ENCODE measurements at places on chromosomes 13 and 19.

DNA sequence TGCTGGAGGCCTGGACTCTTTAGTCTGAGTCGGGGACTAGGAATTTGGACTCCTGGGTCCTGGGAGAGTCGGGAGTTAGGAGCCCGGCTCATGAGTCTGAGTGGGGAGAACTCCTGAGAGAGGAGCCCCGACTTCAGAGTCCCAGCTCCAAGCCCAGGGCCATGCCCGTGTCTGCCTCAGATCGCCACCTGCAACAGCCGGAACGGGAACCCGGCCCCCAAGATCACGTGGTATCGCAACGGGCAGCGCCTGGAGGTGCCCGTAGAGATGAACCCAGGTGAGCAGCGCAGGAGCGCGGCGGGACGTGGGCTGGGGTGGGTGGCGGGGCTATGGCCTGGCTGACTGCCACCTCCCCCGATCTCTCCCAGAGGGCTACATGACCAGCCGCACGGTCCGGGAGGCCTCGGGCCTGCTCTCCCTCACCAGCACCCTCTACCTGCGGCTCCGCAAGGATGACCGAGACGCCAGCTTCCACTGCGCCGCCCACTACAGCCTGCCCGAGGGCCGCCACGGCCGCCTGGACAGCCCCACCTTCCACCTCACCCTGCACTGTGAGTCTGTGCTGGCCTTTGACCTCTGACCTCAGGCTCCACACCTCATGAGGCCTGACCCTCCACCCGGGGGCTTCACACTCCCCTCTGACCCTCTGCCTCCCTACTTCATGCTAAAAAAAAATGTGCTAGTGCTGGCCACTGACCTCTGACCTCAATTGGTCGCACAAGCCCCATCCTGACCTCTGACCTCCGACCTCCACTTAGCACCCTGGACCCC is 4.4 kb downstream of the BCAM start:
- DNase-seq = no peak

GRCh38 chr19:30222992-30223865 is 149.0 kb upstream of the ZNF536 start:
- no peak for DNase-seq

DNA sequence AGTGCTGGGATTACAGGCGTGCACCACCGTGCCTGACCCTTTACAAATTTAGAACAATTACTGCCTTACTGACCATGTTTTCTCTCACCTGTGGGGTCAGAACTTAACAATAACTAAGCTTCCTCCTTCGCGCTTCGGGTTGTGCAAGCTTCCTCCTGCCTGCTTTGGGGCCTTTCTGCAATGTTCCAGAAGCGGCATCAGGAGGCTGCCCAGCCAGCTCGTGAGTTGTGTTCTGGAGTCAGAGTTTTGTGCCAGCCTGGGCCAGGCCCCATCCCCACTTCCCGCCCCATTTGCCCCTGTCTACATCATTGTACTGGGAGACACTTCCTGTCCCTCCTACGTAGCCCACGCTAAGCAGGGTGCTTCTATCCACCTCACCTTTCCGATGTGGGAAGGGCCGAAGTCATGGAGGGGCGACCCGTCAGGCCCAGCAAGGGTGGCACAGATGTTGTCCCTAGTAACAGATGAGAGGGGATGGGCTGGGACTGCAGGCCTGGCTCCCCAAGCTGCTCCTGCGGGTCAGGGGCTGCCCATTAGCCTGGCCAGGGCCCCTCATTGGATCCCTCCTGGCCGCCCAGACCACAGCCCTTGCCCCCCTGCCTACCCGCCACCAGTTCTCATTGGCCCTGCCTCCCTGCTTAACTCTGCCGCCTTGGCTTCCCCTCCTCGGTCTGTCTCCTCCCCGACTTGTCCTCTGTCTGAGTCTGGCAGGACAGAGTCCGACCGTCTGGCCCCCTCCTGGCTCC is 13.4 kb downstream of the UHRF1 start:
- DNase-seq = no peak

GRCh38 chr13:40058757-40059236 is 403.3 kb downstream of the COG6 start:
- DNase-seq = no peak

DNA sequence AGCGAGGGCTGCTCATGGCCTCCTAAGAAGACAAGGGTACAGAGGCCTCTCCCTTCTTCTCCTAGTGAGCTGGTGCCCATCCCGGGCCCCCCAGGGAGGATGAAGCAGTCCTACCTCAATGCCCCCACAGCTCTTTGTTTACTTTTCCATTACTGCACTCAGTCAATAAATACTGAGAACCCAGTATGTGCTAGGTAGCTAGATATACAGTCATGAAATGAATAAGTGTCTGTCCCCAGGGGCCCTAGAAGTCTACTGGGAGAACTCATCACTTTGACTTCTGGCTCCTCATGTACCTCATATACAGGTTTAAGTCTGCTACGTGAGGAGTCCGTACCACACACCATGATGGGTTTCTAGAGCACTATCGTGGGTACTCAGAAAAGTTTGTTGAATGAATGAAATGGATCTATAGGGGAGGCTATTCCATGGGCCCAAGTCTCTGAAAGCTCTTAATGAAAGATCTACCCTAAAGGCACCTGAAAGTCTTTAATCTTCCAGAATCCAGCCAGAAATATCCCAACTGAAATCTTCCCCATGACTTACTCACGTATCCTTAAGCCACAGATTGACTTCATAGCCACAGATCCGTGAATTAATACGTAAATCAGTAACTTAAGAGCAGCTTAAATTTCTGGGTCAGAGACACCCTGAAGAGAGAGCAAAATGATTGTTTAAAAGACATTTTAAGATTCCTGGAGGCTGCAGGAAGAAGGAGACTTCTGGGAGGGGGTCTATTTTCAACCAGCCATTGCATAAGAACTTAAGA is 51.6 kb upstream of the POMP start:
- DNase-seq = no peak

- no peak for DNase-seq
Observed at GRCh38 chr19:29255006-29255405, 42.1 kb upstream of the UQCRFS1 start.

GRCh38 chr13:112842343-112842856 is 126.6 kb upstream of the MCF2L start:
- no peak for DNase-seq

- DNase-seq = no peak
Observed at GRCh38 chr19:51007488-51007887, 6.1 kb upstream of the KLK8 start.

DNA sequence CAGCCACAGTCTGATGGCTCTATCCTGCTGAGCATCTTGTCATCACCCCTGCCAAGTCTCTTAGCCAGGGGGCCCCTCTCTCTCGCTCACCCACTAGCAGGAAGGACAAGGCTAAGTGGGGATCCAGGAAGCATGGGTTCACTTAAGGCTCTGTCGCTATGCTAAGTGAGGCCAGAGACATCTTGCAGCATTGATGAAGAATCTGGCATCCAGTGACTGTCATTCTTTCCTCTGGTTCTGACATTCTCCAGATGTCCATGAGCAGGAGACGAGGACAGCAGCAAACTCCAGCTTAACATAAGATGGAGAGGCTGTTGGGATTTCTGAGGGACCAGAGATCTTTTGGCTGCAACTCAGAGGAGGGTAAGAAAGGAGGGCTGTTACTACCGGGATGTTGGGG is 230.2 kb downstream of the TSHZ3 start:
- no peak for DNase-seq

DNA sequence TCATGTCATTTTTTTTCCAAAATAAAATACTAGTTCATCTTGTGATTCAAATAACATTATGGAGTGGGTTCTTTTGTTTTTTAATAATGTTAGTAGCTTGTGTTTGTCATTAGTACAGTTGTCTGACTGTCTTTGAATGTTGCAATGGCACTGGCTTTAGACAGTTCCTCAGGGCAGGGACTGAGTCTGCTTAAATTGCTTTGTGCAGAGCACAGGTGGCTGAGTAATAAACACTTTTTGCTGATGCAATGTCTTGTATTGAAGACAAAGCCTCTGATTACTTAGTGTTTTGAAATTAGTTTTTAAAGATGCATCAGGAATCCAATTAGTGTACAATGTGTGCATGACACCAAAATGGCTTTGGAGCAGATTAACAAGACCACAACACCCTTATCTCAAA is 88.7 kb upstream of the PCDH9 start:
- no peak for DNase-seq

- no peak for DNase-seq
Observed at GRCh38 chr13:46553521-46553885, 533 bp downstream of the LRCH1 start.

DNA sequence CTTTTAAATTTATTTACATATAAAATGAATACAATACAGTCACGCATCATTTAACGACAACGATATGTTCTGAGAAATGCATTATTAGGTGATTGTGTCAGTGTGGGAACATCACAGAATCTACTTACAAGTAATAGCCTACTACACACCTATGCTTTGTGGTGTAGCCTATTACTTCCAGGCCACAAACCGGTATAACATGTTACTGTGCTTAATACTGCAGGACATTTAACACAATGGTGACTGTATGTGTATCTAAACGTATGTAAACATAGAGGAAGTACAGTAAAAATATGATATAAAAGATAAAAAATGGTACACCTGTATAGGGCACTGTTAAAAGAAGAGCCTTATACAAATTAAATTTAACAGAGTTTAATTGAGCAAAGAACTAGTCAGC is 62.4 kb upstream of the KLHL1 start:
- DNase-seq = no peak

GRCh38 chr13:33076001-33076992 is 60.1 kb downstream of the KL start:
- DNase-seq = no peak

DNA sequence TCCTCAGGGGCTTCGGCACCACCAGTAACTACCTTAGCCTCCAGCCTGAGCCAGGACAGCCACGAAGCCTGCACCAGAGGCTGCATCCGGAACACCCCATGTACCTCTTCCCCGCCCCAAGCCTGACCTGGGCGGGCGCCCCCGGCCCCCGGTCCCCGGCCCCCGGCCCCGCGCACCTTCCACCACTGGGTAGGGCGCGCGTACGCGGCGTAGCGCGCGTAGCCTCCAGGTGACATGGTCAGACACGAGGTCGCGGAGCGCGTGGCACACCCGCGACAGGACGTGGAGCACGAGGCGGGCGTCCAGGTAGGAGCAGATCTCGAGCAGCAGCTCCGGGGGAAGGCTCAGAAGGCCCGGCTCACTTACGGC is 450 bp downstream of the FBXW9 start:
- DNase-seq = no peak

- no peak for DNase-seq
Observed at GRCh38 chr13:76828316-76828741, 57.9 kb downstream of the KCTD12 start.

DNA sequence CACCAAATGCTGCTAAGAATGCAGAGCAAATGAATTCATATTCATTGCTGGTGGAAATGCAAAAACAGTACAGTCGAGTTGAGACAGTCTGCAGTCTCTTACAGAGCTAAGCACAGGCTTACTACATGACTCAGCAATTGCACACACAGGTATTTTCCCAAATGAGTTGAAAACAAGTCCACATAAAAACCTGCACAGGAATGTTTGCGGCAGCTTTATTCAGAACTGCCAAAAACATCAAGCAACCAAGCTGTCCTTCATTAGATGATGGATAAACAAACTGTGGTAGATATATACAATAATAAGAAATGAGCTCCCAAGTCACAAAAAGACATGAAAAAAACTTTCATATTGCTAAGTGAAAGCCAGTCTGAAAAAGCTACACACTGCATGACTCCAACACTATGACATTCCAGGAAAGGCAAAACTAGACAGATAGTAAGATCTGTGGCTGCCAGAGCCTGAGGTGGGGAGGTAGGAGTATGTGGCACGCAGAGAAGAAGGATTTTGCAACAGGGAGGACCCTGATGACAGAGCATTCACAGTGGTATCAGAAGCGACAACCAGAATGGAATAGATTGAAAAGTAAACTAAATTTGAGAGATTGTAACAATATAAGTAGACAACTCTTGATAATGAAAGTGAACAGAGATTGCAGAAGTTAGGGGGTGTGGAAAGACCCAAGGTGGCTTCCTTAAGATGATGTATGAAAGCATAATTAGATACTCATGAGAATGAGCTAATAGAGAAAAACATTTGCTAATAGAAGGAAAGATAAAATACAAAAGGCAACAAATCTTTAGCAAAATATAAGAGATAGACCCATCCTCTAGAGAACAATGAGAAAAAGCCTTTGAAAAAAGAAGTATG is 52.7 kb downstream of the TSC22D1 start:
- peak; percentile 32 for DNase-seq

GRCh38 chr19:11377237-11377636 is 2.8 kb downstream of the SWSAP1 start:
- DNase-seq = peak; percentile 76

GRCh38 chr19:13960863-13961784 is 8.8 kb downstream of the DCAF15 start:
- DNase-seq = no peak

DNA sequence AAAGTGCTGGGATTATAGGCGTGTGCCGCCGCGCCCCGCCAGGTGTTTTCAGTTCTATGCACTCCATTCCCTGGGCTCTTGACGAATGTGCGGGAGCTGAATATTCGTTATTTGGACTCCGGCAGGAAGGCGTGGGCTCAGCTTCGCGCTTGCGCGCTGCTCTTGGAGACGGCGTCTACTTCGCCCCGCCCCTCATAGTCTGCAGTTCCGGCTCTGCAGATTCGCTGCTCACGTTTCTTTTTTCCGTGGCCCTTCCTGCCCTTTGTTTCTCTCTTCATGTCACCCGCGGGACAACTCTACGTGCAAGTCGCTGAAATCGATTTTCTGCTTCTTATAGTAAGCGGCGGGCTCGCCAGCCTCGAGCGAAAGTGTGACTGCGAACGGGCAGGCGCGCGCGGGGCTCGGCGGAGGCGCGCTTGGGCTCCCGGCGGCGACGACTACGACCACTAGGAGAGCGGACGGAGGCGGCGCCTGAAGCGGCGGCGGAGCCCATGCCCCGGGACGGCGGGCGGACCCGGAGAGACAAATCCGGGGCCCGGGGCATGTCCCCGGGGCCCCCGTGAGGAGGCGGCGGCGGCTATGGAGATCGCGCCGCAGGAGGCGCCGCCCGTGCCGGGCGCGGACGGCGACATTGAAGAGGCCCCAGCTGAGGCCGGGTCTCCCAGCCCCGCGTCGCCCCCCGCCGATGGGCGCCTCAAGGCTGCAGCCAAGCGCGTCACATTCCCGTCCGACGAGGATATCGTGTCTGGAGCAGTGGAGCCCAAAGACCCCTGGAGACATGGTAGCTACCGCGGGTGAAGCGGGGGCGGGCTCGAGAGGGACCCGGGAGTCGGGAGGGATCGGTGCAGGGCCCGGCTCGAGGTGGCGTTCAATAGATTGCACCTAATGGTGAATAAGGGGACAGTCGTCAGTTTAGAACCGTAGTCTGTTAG is at the start of gene PPP1R37:
PPP1R37 (plus strand) TSS at position 433 of the 932 bp plus-strand sequence; CDS start at position 580, 147 bp downstream.
- DNase-seq = peak; percentile 95

DNA sequence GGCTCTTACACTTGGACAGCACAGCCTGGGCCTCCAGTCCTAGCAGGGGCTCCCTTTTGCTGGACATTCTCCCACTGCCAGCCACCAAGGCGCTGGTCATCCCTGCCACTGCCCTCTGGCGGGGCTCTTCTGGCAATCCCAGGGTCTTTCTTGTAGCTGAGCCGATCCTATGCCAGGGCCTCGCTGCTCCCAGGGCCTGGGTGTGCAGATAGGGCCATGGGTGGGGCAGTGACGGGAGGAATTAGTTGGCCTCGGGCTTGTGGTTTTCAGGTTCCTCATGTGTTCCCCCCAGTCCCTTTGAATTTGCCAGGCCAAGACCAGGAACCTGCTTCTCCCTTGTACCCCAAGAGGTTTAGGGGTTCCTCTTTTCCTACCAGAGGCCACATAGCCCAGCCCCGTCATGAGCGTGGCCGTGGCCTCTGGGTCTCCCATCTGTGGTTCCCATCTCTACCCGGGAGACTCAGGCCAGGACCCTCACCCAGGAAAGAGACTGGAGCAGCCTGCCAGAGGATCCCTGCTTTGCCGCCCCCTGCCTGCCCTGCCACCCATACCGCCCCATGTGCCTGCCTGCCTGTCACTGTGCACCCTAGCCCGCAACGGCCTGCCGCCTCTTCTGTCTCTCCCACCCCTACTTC is 26.2 kb downstream of the TMED1 start:
- no peak for DNase-seq
